ENCODE measurements at places on chromosomes 2 and 18. TPM values are rescaled to one million over a fixed set of nuclear protein-coding genes. Genes with fewer than 3 reads are reported as not detected.

GRCh38 chr2:219661197-219661954, 33.9 kb downstream of the SLC4A3 start:
- H3K27me3 ChIP-seq, result no peaks in the 10 kb centered on the region
- H3K4me3 ChIP-seq, result no peak overlapping the region
- no peaks in the 10 kb centered on the region for H3K36me3 ChIP-seq

GRCh38 chr18:6746386-6746960, 17.0 kb downstream of the ARHGAP28 start:
- no peaks in the 10 kb centered on the region for H3K36me3 ChIP-seq
- DNase-seq, result no peak
- no peak overlapping the region for H3K4me3 ChIP-seq
- no peak overlapping the region for H3K27ac ChIP-seq

GRCh38 chr18:48919547-48919946, 31.2 kb downstream of the SMAD7 start:
- H3K4me1 ChIP-seq, result peaks cover 41% of the 10 kb centered on the region
- H3K27me3 ChIP-seq, result no peaks in the 10 kb centered on the region
- no peak overlapping the region for H3K4me3 ChIP-seq

- no peaks in the 10 kb centered on the region for H3K4me1 ChIP-seq
- H3K36me3 ChIP-seq, result no peaks in the 10 kb centered on the region
These were observed 212.4 kb downstream of the CMPK2 start for GRCh38 chr2:6653281-6653750.

GRCh38 chr2:72261076-72261475, 113.4 kb upstream of the CYP26B1 start:
- no peaks in the 10 kb centered on the region for H3K36me3 ChIP-seq
- H3K27me3 ChIP-seq, result no peaks in the 10 kb centered on the region
- no peaks in the 10 kb centered on the region for H3K4me1 ChIP-seq
- H3K27ac ChIP-seq, result no peak overlapping the region

CHRNG gene
- total RNA-seq, result not detected

DNA sequence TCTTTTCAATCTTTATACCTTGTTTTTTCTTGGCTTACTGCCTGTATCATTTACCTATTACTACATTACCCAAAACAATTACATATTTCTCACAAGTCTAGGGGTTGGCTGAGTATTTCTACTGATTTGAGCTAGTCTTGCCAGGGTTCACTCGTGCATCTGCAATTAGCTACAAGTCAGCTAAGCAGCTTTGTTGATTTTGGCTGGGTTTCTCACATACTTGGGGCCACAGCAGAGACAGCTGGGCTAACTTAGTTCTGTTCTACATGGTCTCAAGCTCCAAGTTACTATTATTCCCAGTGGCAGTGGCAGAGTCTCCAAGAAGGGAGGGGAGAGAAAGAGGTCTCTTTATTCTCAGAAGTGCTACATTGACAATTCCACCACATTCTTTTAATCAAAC, 54.7 kb upstream of the SP5 start:
- no peaks in the 10 kb centered on the region for H3K36me3 ChIP-seq
- no peak overlapping the region for H3K27ac ChIP-seq
- no peak overlapping the region for H3K4me3 ChIP-seq
- no peaks in the 10 kb centered on the region for H3K27me3 ChIP-seq
- peak; percentile 40 for DNase-seq

GRCh38 chr2:71608034-71608433, 154.7 kb downstream of the DYSF start:
- DNase-seq, result peak; percentile 22
- H3K27ac ChIP-seq, result no peak overlapping the region
- no peaks in the 10 kb centered on the region for H3K27me3 ChIP-seq
- H3K36me3 ChIP-seq, result no peaks in the 10 kb centered on the region
- no peaks in the 10 kb centered on the region for H3K4me1 ChIP-seq

ST8SIA3 gene
- not detected for total RNA-seq

GRCh38 chr2:30979822-30980245, 158.4 kb downstream of the GALNT14 start:
- no peaks in the 10 kb centered on the region for H3K36me3 ChIP-seq
- H3K27ac ChIP-seq, result no peak overlapping the region
- DNase-seq, result peak; percentile 93
- no peak overlapping the region for H3K4me3 ChIP-seq
- H3K27me3 ChIP-seq, result no peaks in the 10 kb centered on the region
- H3K4me1 ChIP-seq, result peaks cover 2% of the 10 kb centered on the region

All from kidney (tissue), 22 donors.